GM23248 (cell line): ENCODE measurements at places on chromosomes 1 and 21.

DNA sequence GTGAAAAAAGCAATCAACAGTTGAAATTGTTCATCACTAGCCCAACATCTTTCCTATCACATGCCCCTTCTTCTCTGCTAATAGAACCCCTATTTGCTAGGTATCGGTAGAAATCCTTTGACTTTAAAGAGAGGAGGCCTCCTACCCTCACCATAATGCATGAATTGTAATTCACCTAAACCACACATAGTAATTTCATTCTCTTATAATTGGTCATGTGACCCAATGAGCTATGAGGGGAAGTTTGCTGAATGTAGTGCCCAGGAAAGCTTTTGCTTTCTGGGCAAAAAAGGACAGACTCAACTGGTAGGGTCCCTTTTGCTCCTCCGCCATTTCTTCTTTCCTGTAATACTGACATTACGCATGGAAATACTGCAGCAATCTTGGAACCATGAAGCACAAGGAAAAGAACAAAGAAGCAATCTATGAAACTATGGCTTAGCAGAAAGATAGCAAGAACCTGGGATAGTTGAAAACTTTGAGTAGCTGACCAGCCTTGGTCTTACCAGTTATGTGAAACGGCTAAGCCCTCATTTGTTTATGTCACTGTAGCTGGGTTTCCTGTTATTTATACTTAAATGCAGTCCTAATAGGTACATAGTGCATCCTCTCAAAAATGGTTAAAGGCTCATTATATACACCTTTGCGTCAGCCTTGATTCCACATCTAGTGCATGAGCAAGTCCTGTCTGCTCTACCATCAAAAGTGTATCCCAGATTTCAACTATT lies 10.2 kb upstream of the CHI3L2 start:
- DNase-seq = no peak

DNA sequence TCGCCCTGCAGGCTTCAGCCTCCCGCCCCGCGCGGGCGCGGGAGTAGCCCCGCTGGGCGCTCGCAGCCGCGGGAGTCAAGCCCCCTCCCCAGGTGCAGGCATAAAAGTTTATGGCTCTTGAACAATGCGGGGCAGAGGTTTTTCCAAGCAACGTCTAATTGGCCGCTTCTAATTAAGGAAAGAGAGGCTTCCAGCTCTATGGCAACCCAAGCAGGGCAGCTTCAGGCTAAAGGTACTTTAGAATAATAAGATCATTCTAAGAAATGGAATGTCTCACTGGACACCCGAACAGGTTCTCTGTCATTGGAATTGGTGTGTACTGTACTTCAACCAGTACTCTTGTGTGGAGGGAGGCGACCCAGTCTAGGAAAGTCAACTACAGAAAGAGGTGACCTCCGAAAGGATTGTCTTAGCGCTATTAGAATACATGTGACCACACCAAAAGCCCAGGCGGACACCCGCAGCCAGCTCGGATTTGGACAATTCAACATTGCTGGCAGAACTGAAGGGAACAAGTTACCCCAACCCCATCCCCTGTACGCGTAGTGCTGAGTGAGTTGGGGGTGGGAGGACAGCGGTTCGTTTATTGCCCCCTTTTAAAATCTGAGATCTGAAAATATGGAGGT lies 12.5 kb downstream of the NR5A2 start:
- DNase-seq = no peak

DNA sequence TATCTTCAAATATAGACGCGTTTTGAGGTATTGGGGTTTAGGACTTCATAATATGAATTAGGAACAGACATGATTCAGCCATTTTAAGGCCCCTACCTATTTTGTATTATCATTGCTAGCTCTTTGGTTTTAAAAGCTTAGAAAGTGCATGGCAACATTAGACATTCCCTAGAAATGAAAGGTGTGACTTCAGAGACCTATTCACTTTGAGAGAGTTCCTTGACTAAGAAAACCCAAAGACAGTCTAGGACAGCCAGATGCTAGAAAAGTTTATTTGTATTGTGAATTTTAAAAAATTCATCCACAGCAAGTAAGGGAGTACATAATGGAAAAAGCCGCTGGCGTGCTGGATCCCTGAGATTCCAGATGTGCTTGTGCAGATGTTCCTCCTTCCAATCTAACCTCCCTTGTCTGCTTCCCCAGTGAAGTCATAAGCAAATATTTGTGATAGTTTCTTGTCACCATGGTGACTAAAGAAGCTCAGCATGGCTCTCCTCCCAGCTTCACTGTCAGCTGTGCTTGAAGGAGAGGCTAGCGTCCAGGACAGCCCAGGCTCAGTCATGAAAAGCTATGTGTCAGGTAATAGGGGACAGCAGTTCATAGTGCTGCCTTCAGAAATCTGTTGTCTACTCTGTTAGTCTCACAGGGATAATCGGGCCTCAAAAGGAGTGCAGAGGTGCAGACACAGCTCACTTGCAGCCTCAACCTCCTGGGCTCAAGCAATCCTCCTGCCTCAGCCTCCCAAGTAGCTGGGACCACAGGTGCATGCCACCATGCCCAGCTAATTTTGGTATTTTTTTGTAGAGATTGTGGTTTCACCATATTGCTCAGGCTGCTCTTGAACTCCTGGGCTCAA lies 34.8 kb downstream of the KPNA6 start:
- peak; percentile 96 for DNase-seq

GRCh38 chr1:150420560-150421265 lies 56.8 kb downstream of the RPRD2 start:
- DNase-seq = peak; percentile 20

- peak; percentile 83 for DNase-seq
These were observed 61.3 kb downstream of the B3GALNT2 start for GRCh38 chr1:235442788-235443429.

- DNase-seq = peak; percentile 95
These were observed 149.0 kb downstream of the TGFBR3 start for GRCh38 chr1:91736715-91737615.

DNA sequence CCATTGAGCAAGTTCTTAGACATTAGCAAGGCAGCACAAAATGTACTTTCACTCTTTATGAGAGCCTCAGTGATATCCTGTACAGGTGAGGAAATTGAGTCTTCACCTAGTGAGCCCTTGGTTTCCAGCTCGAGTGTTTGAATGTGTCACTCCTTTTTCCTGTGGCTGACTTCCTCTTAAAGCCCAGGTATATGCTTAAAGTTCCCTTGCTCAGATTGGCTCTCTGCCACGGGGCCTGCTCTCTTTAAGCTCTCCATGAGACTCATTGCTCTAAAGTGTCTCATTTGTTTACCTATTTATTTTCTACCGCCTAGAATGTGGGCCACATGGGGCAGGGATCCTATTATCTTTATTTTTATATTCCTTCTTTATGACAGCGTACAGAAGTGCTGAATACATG lies 324.9 kb downstream of the SIPA1L2 start:
- no peak for DNase-seq

GRCh38 chr1:230012093-230012393 lies 55.0 kb upstream of the GALNT2 start:
- DNase-seq = no peak

DNA sequence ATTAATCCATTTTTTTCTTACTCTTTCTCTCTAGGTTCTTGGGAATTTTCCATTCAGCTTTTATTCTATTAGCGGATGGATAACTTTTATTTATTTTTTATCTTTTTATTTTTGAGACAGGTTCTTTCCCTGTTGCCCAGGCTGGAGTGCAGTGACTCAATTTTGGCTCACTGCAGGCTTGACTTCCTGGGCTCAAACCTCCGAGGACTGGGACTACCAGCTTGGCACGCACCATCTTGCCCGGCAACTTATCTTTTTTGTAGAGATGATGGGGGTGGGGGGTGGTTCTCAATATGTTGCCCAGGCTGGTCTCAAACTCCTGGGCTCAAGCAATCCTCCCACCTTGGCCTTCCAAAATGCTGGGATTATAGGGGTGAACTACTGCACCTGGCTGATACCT lies 36.1 kb upstream of the CHIT1 start:
- DNase-seq = no peak

DNA sequence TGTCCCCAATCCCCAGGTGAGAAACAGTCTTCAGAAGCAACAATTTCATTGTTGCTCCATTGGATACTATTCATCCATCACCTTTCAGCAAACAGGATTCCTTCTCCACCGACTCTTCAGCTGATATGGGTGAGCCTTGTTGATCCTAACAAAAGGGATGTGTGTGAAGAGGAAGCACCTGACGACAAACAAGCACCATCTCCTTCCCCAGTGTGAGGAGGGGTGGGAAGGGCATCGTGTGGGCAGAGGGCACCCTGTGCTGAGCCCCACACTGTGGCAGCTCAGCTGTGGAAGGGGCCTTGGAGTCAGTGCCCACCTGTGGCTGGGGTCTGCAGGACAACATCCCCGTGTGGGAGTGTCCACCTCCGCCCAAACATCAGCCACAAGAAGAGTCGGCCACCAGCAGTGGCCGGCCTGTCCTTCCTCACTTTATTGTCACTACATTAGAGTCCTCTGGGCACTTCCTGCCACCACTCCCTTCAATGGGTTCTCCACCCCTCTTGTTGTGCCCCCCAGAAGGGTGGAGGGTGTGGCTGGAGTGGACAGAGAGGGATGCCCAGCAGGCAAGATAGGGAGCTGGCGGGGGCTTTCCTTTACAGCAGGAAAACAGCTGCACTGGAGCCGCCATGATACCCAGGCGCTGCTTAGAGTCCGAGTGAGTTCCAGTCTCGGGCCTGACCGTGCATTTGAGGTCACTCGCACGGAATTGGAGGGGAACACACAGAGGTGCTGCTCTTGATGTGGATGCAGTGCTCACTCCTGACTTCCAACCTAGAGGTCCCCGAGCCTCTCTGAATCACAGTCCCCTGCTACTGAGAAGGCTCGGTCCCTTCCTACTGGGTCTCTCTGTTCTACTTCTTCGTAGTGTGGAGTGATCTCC lies 40.9 kb downstream of the VPS26C start:
- no peak for DNase-seq

- peak; percentile 89 for DNase-seq
These were observed 17.0 kb upstream of the ADAR start for GRCh38 chr1:154624746-154625643.

DNA sequence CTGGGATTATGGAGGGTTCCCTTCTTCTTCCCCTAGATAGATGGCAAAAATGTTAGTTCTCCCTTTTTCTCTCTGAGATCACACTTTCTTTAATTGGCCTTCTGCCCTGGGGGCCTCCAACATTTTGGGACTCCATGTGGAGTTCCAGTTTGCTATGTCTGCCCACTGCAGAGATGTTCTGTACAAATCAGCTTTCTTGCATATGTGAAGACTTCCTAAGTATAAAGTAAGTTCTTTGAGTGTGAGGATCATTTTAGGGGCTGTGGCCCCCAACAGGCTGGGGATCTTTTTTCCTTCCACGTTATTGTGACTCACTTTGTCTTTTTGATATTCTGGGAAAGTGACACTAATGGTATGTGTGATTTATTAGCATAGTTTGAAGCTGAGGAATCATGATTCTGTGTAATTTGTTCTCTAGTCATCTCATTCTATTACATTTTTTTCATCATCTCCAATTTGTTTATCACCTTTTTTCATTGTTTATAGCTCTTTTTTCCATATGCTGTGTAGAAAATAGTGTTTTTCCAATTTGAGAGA lies 48.2 kb downstream of the HHAT start:
- no peak for DNase-seq

- DNase-seq = peak; percentile 95
These were observed 214.1 kb upstream of the USP24 start for GRCh38 chr1:55428944-55429931.

DNA sequence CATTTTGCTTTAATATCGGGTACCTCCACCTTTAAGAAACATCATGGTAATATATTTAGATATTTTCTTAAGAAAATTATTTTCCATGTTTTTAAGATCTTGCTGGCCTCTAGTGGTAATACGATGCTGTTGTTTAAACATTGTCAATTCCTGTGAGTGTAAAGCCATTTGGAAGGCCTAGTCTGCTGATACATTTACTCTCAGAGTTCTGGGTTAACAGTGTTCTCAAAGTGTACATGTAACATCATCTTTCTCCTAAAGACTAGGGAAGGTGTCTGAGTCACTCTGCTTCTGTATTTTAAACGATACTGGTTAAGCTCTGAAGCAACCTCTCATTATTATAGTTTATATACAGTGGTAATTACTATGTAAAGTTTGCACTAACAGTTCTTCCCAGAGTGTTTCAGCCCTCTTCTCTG lies 189.1 kb downstream of the RASAL2 start:
- peak; percentile 74 for DNase-seq

DNA sequence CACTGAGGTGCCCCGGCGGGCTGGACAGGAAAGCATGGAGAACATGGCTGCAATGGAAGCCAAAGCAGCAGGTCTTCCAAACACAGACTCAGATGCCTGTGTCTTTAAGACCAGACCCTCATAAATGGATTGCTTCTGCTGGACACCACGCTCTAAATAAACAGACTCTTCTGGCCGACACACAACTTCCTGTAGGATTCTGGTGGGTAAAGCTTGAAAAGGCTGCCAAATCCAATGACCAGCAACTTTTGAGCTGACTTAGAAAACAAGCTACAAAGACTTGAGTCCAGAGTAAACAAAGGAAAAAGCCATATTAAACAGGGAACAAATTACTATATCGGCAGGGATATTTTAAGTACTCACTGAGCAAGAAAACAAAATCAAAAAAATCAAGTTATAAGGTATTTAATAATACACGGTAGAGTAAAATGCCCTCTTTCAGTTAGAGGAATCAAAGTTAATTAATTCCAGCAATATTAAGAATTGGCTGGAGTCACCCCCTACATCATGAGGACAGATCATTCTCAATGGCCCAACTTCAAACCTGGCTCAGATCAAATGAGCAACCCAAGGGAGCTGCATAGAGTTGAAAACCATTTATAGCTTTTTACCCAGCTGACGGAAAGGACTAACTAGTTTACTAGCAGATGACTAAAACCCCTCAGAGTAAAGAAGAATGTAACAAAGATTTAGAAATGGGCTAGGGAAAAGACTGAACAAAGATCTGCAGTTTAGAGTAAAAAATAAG lies 102.4 kb downstream of the TGFBR3 start:
- peak; percentile 40 for DNase-seq

GRCh38 chr1:1778663-1779319 lies 521 bp upstream of the NADK start:
- DNase-seq = peak; percentile 66

- DNase-seq = peak; percentile 81
These were observed 944 bp upstream of the AGO3 start for GRCh38 chr1:35929730-35930592.

DNA sequence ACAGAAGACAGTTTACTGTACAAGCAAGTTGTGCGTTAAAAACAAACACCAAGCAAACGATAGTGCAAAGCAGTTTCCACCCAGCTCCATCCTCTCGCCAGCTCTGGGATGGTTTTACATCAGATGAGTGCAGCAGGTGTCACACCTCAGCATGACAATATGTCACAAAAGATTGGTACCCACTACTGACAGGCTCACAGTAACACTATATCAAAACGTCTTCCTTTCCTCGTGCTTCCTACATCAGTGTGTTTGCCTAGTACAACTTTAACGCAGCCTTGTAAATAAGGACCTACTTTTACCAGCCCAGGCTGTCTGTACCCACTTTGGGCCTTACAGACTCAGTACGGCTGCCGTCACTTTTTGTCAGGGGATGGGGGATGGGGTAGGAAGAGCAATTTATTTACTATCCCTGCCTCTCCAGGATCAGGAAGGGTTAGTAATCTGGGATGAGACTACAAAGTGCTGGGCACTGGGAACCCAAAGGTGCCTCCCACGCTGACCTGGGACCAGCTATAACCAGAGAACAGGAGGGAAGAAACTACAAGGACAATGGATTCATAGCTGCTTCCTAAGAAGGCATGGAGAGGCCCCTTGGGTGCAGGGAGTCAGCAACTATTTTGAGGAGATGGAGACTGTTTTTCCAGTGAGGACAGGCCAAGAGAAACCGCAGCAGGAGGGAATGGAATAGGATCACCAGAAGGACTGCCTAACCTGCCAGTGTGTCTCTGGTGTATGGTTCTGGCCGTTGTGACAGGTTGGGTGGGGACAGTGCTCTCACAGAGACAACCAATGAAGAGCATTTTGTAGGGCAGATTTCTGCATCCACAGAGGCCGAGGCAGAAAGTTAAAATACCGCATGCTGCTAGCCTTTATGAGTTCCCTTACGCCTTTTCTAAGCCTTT lies 30.2 kb downstream of the RUNX3 start:
- DNase-seq = no peak
